ENCODE measurements at places on chromosomes 2 and 18.

DNA sequence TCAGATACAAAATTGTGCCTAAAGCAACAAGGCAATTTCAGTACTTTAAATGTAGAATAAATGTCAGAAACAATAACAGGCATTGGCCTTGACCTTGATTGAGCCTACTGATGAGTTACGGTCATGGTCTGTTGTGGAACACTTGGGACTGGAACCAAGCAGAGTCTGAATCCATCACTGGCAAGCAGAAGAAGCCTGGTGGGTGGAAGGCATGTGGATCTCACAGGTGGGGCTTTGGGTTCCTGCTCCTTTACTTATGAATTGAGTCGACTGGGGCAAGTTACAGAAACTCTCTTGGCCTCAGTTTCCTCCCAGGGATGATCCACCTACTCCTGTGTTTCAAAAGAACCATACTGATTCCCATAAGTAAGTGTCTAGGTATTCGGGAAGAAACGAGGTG lies 102.3 kb downstream of the KCNF1 start:
- DNase-seq, result no peak

- DNase-seq, result no peak
Observed at GRCh38 chr18:2082676-2083075, 488.6 kb downstream of the METTL4 start.

- DNase-seq, result no peak
Observed at GRCh38 chr2:241843321-241844065, 15.2 kb downstream of the PDCD1 start.

DNA sequence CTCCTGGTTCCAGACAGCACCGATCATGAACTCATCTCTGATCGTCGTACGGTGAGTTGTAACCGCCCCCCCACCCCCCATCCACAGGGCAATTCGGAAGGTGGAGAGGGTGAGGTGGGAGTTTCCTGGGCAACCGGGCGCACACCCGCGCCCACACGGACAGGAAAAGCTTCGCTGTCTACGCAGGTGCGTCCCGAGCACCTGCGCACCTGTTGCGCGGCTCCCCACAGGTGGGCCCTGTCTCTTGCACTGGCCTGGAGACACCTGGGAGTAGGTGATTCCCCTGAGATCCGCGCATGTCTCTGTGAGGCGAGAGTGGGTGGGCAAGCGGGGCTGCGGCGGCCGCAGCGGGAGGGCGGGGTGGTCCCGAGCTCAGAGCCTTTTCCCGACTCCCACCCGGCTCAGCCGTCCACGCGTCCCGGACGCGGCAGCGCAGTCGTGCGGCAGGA lies 459 bp upstream of the ATP6V1C2 start:
- DNase-seq, result no peak

DNA sequence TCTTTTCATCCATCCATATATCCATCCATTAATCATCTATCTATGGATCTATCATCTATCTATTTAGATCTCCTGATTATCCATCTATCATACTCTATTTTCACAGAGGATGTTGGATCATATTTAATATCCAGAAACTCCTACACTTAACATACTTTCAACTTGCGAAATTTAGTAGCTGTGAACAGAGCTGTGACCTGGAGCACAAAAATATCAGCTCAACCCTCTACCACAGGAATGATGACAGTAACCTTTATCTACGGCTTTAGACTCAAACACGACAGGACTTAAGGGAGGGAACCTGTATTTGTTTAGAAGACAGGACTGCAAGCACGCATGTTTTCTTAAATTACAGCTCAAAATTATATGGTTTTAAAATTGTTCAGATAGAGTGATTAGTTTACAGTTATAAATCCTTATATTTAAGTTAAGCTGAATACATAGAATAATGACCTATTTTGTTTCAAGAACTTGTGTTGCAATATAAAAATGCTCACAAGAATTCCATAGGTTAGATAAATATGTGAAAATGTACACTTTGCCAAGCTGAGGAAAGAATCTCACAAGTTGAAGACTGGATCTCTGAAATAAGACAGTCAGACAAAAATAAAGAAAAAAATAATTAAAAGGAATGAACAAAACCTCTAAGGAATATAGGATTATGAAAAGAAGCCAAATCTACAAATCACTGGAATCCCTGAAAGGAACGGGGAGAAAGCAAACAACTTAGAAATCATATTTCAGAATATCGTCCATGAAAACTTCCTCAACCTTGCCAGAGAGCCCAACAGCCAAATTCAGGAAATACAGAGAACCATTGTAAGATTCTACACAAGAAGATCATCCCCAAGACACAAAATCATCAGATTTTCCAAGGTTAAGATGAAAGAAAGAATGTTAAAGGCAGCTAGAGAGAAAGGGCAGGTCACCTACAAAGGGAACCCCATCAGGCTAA lies 142.0 kb downstream of the COL6A3 start:
- no peak for DNase-seq

DNA sequence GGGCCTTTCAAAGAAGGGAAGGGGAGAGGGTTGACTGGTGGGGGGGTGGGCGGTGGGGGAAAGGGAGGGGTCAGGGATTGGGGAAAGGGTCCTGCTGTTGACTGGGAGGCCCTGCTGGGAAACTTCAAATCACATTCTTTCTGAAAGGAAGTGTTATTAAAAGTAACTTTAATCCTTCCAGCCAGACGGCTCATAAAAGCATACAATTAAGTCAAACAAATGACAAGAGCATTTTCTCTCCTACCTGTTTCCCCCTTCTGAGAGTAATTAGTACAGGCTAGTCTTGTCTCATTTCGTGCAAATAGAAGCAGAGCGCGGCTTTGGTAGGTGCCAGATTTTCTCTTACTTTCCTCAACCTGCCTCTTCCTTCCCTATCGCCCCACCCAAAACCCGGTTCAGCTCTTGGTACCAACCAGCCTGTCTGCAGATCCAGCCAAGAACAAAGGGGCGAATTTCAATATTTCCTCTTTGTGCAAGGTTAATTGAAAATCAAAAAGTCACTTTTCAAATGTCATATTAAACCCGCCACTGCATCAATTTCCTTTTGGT lies 2112.6 kb upstream of the PIK3C3 start:
- DNase-seq, result no peak

- no peak for DNase-seq
Observed at GRCh38 chr2:198220763-198221610, 416.6 kb downstream of the PLCL1 start.

GRCh38 chr2:152083202-152083875 lies 15.5 kb downstream of the CACNB4 start:
- no peak for DNase-seq

DNA sequence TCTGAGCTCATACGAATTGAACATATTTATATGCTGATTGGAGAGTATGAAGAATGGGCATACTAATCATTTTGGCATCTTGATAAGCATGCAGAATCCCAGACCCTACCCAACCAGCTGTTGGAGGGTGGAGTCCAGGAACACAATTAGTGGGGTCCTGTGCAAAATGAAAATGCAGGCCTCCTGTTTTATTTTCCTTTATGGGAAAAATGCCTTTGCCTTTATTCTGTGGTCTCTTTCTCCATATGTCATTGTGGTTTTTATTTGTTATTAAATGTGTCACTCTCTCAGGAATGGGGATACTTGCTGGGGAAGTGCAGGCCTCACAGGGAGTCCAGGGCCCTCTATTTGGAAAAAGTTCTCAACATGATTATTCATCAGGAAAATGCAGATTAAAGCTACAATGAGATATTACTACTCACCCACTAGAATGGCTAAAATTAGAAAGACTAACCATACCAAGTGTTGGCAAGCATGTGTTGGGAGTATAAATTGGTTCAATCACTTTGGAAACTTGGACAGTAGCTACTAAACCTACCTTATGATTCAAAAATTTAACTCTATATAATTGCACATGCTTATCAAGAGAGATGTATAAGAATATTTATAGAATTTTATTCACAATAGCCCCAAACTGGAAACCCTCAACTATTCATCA lies 223.1 kb upstream of the FBXO11 start:
- no peak for DNase-seq

GRCh38 chr18:31176531-31176930 lies 13.9 kb upstream of the DSC1 start:
- DNase-seq, result no peak

DNA sequence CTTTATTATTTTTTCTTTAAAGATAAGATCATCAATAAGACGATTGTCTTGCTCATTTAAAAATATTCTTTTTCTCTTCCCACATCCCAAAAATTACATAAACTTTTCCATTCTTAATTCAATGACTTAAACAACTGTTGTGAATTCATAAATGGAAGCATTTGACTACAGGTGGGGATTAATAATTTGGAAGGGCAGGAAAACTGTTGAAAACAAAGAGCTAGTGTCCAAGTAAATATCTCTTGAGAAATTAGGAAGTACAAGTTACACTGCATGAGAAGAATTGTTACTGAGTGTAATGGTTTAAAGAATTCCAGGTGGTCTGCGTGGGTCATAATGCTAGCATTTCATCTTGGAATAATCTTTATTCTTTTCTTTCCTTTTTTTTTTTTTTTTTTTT lies 634.8 kb upstream of the ZEB2 start:
- no peak for DNase-seq

- no peak for DNase-seq
Observed at GRCh38 chr2:39949131-39949530, 170.1 kb upstream of the THUMPD2 start.

- no peak for DNase-seq
Observed at GRCh38 chr2:231803501-231804138, 17.4 kb downstream of the COPS7B start.

DNA sequence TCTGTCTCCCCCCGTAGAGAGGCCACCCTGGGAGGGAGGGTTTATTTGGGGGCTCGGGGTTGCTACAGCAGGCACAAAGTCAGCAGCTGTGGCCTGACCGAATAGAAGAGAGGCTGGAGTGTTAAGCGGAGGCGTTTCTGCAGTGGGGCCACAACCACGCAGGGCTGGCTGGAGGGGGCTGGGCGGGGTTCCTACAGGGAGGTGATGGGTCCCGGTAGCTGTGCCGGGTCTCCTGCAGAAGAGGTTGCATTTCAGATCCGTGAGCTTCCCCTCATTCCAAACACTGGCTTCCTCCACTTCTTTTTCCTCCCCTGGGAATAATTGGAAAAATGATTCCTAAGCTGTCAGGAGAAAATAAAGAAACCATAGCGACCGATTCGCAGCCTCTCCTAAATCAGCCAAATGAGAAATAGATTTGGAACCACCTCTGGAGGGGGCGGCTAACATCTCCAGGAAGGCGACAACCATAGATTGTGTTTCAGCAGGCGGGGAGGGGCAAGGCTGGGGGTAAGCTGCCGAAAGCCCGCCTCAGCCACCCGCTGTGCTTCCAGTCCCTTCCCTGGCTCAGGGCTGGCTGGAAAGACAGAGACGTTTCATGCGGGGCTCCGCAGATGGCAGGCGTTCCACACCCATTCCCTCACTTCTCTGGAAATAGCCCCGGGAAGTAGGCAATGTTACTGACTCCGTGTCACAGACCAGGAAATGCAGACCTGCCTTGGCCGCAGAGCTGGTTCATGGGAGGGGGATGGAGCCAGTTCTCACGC lies 85.6 kb upstream of the TAF1B start:
- no peak for DNase-seq

DNA sequence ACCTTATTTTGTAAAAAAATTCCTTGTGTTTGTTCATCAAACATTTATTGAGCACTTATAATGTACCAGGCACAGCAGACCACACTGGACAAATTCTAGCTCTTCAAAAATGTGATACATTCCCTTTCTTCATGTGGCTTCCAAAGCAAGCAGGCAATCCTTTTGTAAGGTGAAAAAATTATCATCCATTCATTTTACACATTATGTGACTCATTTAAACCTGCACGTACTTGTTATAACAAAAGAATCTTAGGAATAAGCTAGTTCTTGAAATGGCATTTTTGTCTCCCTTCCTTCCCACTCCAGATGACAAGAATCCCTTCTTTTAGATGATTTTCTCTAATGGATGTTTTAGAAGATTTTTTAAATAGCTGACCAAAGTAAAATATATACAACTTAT lies 104.6 kb downstream of the KLF7 start:
- no peak for DNase-seq

GRCh38 chr18:24456549-24456948 lies 3.9 kb upstream of the HRH4 start:
- DNase-seq, result no peak

- DNase-seq, result no peak
Observed at GRCh38 chr2:28477087-28477486, 18.8 kb upstream of the PLB1 start.

GRCh38 chr2:28135324-28135723 lies 244.8 kb downstream of the BABAM2 start:
- DNase-seq, result no peak

- DNase-seq, result no peak
Observed at GRCh38 chr2:96144481-96145035, 682 bp downstream of the DUSP2 start.

DNA sequence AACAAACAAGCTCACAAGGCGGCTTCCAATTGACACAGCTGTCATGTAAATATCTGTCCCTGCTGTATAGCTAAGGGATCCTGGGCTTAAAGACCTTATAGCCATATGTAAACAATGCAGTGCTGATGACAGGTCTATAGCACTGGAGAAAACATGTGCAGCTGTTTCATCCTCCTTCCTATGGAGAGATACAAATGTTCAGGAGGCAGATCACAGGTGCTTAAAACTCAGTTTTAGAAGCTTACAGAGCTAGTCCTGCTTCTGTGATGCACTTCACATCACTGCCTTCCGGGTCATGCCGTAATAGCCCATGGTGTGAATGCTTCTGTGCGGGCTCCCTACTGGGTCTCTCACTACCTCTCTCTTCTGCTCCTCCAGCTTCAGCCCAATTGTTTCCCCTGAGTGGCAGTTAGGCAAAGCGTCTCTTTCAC lies 262.4 kb upstream of the CHST9 start:
- no peak for DNase-seq

DNA sequence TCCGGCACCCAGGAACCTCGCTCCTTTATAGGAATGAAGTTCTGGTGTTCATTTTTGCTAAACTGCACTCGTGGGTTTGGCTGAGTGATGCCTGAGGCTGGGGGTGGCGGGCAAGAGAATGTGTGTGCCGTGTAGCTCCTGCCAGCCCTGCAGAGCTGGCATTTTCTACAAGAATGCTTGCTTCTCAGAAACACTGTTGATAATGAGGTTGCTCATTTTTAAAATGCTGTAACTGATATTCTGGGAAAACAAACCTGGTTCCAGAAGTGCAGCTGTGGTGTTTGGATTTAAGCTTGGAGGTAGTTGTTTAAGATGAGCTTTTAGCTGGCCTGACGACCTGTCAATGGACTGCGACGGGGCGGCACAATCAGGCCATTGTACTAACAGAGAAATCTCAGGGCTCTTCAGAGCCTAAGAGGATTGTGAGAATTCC lies 511.9 kb upstream of the TNP1 start:
- DNase-seq, result no peak

GRCh38 chr2:84713441-84713840 lies 167.4 kb downstream of the TRABD2A start:
- DNase-seq, result no peak

- DNase-seq, result no peak
Observed at GRCh38 chr2:232997749-232998665, 15.0 kb downstream of the NGEF start.

GRCh38 chr2:241695651-241696050 lies 6.2 kb upstream of the ING5 start:
- DNase-seq, result no peak

All from activated T-helper 1 cell treated with Interleukin-2 at 50 U/mL for 16 hours (primary cell).